ENCODE measurements at places on chromosomes 2 and 18.

GRCh38 chr2:185219981-185220380, 518.6 kb upstream of the FSIP2 start:
- DNase-seq = no peak

GRCh38 chr18:25310045-25310444, 41.9 kb downstream of the ZNF521 start:
- DNase-seq = no peak

- DNase-seq = no peak
These were observed 455 bp downstream of the C18orf32 start for GRCh38 chr18:49486606-49486952.

DNA sequence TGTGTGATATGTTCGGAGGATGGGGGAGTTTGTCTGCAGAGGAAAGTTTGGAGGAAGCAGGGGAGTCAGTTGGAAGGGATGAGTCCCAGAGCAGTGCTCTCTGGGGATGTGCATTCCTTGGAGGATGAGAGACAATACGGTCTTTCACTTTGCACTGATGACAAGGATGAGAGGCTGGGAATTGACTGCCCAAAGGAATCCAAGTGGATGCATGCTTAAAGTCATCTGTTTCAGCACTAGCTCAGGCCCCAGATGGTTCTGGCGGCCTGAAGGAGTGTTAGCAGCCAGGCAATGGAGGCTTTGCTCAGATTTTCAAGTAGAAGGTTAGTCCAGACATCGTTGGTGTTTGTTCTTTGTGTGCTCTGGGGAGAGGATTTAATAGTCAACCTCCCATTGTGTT, 100.2 kb downstream of the CRIM1 start:
- DNase-seq = no peak
